ENCODE measurements at places on chromosomes 3 and 15.

DNA sequence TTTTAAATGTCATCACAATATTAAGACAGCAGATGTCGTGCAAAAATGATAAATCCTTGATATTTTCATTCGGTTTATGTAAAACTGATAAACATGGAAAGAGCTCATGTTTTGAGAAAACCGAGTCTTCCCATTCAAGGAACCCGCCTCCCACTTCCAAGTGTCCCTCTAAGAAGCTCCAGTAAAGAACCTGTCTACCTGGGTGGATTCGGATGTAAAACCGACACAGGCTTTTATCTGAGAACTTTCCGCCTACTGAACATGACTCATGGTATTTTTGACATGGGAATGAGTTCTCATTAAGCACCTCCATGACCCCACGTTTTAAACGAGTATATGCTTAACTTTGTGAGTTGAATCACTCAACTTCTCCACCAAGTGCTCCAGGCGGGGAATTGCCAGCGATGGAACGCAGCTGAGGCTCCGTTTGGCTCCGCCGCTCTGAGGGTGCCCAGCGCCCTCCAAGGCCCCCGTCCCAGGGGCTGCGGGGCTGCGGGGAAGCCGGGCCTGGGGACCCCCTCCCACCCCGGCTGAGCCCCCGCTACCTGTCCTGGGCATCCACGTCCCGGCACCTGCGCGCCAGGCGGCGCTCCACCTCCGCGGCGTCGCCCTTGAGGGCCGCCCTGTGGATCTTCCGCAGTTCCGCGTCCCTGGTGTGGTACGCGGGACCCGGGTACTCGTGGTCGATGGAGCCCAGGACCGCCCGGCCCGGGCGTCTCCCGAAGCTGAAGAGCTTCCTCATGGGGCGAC lies 119.9 kb downstream of the LMLN start:
- peak; percentile 31 for DNase-seq
- H3K4me3 ChIP-seq = peak overlapping the region; percentile 55
- peaks cover 20% of the 10 kb centered on the region for H3K27me3 ChIP-seq
- no peaks in the 10 kb centered on the region for H3K36me3 ChIP-seq
- peaks cover 9% of the 10 kb centered on the region for H3K4me1 ChIP-seq
- peak overlapping the region; percentile 51 for H3K27ac ChIP-seq

DNA sequence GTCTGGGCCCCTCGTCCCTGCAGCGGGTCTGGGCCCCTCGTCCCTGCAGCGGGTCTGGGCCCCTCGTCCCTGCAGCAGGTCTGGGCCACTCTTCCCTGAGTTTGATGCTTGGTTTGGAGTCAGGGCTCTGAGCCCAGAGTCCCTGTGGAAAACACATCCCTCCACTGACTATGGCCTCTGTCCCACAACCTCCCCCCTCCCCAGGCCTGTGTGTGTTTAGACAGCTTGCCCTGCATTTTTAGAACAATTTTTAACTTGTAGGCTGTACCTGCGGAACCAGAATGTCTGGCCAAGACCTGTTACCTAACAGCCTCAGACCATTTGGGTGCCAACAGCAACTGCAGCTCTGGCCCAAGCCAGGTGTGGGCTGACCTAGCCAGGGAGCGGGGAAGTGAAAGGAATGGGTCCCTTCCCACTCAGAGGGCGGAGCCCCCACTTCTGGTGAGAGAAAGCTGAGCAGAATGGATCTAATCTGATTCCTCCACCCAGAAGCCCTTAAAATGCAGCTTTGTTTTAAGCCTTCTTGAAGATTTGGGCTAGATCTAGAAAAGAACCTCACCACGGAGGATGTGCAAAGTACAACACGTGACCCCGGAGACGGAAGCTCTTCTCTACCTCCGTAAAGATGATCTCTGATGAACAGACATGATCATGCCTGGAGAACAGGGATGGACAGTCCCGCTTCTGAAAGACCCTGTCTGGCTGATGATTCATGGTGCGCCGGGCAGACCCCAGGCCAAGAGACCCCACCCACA lies 60.5 kb upstream of the TFRC start:
- no peaks in the 10 kb centered on the region for H3K36me3 ChIP-seq
- H3K27ac ChIP-seq = peak overlapping the region; percentile 83
- no peak for DNase-seq
- H3K4me1 ChIP-seq = no peaks in the 10 kb centered on the region
- H3K4me3 ChIP-seq = no peak overlapping the region
- no peaks in the 10 kb centered on the region for H3K27me3 ChIP-seq

DNA sequence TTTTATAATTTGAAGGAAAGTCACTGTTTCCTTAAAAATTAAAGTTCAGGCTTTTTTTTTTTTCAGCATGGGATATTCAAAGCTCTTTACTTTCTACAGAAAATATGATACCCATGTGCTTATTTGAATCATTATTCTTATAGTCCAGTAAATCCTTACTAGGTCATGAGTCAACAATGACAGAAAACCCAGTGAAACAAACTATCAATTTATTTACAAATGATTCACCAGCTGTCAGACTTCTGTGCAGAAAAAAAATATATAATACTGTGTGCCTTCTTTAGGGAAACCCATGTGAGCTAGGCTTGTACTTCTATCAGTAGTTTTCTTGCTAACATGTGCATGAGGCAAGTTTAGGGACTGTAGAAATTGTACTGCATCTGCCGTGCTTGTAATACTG lies 1.2 kb downstream of the ACP3 start:
- H3K27me3 ChIP-seq = no peaks in the 10 kb centered on the region
- no peak for DNase-seq
- no peak overlapping the region for H3K4me3 ChIP-seq
- no peak overlapping the region for H3K27ac ChIP-seq
- H3K4me1 ChIP-seq = no peaks in the 10 kb centered on the region
- H3K36me3 ChIP-seq = no peaks in the 10 kb centered on the region

DNA sequence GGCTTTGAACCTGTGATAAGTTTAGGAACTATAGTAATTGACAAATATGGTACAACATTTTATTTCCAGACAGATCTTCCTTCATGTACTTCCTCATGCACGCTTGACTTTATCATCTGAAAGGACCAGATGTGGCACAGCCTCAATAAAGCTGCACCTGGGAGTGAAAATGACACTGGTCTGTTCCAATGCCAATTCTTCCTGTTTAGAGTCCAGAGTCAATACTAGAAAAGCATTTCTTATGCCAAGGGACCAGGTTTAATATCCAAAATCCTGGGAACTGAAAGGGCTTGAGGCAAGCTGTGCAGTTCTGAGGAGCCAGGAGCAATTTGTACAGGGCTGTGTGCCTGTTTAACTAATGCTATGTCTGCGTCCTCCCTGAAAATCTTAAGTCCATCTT lies 15.3 kb downstream of the DPH6 start:
- no peak overlapping the region for H3K4me3 ChIP-seq
- no peak overlapping the region for H3K27ac ChIP-seq
- no peaks in the 10 kb centered on the region for H3K27me3 ChIP-seq
- no peak for DNase-seq
- no peaks in the 10 kb centered on the region for H3K4me1 ChIP-seq
- H3K36me3 ChIP-seq = peaks cover 5% of the 10 kb centered on the region

GRCh38 chr3:102229062-102229655 lies 205.7 kb upstream of the ZPLD1 start:
- H3K27ac ChIP-seq = no peak overlapping the region
- H3K4me3 ChIP-seq = no peak overlapping the region
- no peaks in the 10 kb centered on the region for H3K27me3 ChIP-seq
- H3K4me1 ChIP-seq = no peaks in the 10 kb centered on the region
- no peaks in the 10 kb centered on the region for H3K36me3 ChIP-seq
- DNase-seq = peak; percentile 70

DNA sequence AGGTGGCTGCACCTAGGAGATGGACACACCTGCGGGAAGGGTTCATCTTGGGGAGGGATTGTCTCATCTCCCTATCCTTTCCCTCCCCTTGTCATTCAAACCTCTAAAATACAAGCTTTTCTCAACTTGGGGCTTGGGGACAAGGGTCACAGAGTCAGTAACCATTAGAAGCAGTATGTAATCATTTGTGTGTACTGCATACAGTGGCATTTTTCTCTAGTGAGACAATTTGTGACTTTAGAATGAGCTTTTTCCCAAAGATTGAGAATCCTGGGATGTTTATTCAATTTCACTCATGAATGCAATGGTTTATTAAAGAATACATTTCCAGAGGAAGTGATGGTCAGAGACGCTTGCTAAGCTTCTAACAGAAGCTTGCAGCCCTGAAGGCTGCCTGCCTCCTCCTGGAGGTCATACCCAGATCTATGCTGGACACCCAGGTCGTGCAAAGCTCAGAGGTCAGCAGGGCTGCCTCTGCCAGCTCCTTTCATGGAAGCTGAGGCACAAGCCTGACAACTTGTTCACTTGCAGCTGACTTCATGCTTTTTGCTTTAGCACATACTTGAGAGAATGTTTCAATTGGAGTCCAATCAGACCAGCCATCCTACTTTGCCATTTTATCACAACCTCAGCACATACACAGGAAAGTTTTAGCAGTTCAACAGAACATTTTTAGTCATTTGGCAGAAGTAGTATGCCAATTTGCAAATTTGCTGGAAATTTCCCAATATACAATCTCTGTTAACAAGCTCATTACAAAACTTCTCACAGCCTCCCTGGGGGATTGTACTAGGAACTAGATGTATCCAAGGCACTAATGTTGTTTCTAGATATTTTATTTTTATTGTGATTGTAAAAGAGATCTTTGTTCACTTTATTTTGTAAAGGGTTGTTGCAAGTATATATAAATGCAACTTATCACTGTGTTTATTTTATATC lies 25.6 kb upstream of the ALDH1L1 start:
- H3K4me3 ChIP-seq = no peak overlapping the region
- no peaks in the 10 kb centered on the region for H3K36me3 ChIP-seq
- DNase-seq = no peak
- H3K4me1 ChIP-seq = no peaks in the 10 kb centered on the region
- no peaks in the 10 kb centered on the region for H3K27me3 ChIP-seq

DNA sequence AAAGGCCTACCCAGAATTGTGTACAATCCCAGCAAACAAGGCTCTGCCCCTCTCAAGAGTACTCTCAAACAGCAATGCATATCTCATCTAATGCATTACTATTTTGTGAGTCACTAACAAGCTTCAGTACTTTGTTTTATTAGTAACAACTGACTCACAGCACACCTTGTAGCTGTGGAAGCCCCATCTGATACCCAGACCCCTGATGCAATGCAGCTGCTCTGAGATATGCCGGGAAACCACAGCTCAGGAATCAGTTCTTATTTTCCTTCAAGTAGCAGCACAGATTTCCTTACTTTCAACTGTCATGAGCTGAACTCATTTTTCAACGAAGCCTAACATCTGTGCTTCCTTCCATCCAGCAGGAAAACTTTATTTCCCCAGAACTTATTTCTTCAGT lies 37.8 kb downstream of the CCNL1 start:
- no peak overlapping the region for H3K4me3 ChIP-seq
- H3K4me1 ChIP-seq = peaks cover 4% of the 10 kb centered on the region
- H3K27me3 ChIP-seq = no peaks in the 10 kb centered on the region
- H3K27ac ChIP-seq = no peak overlapping the region
- no peaks in the 10 kb centered on the region for H3K36me3 ChIP-seq

DNA sequence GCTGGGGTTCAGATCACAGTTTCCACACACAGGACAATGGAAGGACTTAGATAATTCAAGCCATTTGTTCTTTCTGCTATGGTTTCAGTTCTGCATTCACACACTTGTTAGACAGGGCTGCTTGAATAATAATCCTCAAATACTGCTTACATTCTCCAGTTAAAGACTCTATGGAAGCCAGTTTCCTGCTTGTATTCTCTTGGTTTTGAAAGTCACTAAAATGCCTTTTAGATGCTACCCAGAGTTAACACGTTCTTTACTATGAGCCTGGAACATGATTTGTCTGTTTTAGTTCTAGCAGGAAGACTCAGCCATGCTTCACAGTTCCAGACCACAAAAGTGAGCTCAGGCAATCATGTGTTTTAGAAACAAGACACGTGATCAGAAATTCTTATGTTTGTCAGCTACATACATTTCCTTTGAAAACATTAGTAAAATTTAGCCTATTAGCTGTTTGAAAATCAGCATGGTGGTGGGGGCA lies 152.4 kb downstream of the LEKR1 start:
- H3K4me3 ChIP-seq = no peak overlapping the region
- H3K27ac ChIP-seq = no peak overlapping the region
- H3K36me3 ChIP-seq = no peaks in the 10 kb centered on the region
- no peaks in the 10 kb centered on the region for H3K27me3 ChIP-seq
- no peak for DNase-seq
- H3K4me1 ChIP-seq = no peaks in the 10 kb centered on the region

- no peak overlapping the region for H3K4me3 ChIP-seq
- peaks cover 18% of the 10 kb centered on the region for H3K36me3 ChIP-seq
- no peak for DNase-seq
- no peaks in the 10 kb centered on the region for H3K27me3 ChIP-seq
- no peak overlapping the region for H3K27ac ChIP-seq
- H3K4me1 ChIP-seq = no peaks in the 10 kb centered on the region
Observed at GRCh38 chr3:121819236-121819635, 15.6 kb downstream of the IQCB1 start.

DNA sequence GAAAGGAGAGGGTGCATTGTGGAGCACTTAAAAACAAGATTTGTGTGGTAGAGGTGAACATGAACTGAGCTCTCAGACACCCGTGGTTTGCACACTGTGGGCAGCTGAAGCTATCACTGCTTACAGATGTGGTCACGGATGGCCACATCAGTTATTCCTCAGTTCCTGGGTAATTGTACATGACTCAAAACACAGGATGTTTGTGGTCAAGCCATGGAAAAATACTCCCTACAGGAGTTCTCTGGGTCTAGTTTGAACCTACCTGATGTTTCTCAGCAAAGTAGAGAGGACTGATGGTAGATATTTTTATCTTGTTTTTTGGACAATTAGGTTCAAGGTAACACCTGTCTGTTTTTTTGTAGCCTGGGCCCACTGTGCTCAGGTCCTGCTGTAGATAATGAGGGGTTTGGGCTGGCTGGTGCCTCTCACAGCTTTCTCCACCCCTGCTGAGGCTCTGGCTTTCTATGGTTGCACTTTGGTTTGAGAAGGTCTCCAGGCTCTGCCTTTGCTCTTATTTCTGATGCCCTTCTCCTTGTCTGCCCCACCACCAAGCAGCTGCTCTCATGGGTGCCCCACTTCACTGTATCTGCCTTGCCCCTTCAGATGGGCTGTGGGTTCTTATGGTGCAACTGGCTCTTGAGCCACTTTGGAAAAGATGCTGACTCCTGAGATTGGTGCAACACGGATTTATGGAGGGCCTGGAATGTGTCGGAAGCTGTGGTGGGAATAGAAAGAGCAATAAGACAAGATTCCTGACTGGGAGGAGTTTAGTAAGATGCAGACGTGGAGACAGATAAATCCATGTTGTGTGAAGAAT lies 40.1 kb downstream of the CDCP1 start:
- peaks cover 71% of the 10 kb centered on the region for H3K4me1 ChIP-seq
- H3K27me3 ChIP-seq = peaks cover 5% of the 10 kb centered on the region
- peak overlapping the region; percentile 11 for H3K4me3 ChIP-seq
- peak; percentile 13 for DNase-seq

DNA sequence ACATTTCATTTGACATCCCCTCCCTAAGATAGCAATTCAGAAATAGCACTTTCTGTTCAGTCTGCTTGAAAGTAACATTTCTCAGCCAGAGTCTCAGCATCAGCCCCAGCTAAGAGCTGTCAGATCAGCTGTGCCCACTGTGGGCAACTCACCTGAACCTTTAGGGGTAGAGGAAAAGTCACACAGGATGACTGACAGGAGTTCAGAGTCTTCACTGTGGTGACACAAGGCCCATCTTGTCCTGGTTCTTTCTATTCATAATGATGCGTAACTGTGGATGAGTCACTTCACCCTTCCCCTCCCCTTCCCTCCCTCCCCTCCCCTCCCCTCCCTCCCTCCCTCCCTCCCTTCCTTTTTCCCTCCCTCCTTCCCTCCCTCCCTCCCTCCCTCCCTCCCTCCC lies 96.1 kb upstream of the RASGRP1 start:
- H3K27ac ChIP-seq = no peak overlapping the region
- H3K4me1 ChIP-seq = peaks cover 68% of the 10 kb centered on the region
- DNase-seq = peak; percentile 59

Measured in CD8-positive, alpha-beta memory T cell (primary cell).